ENCODE measurements at places on chromosomes 12 and 14.

DNA sequence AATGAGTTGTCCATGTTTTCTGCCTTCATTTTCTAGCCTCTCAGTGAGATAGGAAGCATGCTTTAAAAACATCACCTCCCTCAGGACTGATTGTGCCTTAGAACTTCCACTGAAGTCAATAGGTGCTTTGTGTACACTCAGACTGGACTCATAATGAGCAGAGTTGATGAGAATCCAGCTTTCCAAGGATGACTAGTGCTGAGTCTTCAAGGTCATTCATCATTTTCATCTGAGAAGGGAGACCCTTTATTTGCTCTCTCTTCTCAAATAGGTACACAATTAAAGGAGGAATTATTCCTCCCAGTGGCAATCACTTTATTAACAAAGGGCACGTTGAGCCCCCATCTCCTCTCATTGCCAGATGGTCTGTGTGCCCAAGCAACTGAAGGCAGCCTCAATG lies 210.9 kb upstream of the PRKD1 start:
- no peak for DNase-seq

- peak; percentile 18 for DNase-seq
Measured at GRCh38 chr14:101600891-101601605, 39.8 kb downstream of the DIO3 start.

- peak; percentile 82 for DNase-seq
Measured at GRCh38 chr12:54032627-54033100, at the start of gene HOXC5. HOXC5 (plus strand) TSS chr12:54033050; CDS start chr12:54033123, 73 bp downstream.

DNA sequence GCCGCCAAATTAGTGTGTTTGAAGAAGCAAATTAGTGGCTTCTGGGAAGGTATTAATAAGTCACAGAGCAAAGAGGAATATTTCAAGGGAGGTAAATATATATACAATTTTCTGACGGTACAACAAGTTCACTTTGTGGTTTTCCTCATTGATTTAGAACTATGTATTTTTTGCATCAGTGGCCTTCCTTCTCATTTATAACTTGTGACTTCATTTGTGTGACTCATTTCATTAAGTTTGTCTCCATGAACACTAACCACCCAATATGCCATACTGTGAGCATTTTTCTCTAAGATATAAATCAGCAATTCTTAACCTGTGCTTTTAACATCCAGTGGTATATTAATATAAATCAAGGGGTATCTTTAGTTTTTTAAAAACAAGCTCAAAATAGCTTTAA lies 29.3 kb upstream of the ARHGAP5 start:
- no peak for DNase-seq
